Bronchus fibroblast of lung (primary cell): ENCODE measurements at places on chromosomes 3 and 15. TPM values are rescaled to one million over a fixed set of nuclear protein-coding genes. Genes with fewer than 3 reads are reported as not detected.

The PRR20G gene
- total RNA-seq: not detected in 2 replicates

The C15orf39 gene
- 4.3 and 7.4 TPM in 2 replicates for total RNA-seq

The UBAP1L gene
- total RNA-seq: under 0.01 and 0.30 TPM in 2 replicates

The CTSH gene
- 3.2 and 9.4 TPM in 2 replicates for total RNA-seq

The WDR76 gene
- total RNA-seq: 26.9 and 27.9 TPM in 2 replicates

The STRIT1 gene
- not detected in 2 replicates for total RNA-seq

The SLC15A2 gene
- 0.15 and 0.17 TPM in 2 replicates for total RNA-seq

The MUSTN1 gene
- total RNA-seq: not detected in 2 replicates

The FHIT gene
- 0.45 and 0.50 TPM in 2 replicates for total RNA-seq

The TPRG1 gene
- 0.17 TPM in 1 of 2 replicates, not detected in the other for total RNA-seq

The GOLGA8S gene
- not detected in 2 replicates for total RNA-seq

The B3GALNT1 gene
- 23.2 and 27.1 TPM in 2 replicates for total RNA-seq

The GREM1 gene
- total RNA-seq: 25.0 and 26.1 TPM in 2 replicates

The C3orf85 gene
- total RNA-seq: not detected in 2 replicates

The PPP1R14D gene
- total RNA-seq: not detected in 2 replicates

The CATSPER2 gene
- 0.15 and 0.17 TPM in 2 replicates for total RNA-seq

The SLC28A1 gene
- not detected in 2 replicates for total RNA-seq

The LRTM1 gene
- total RNA-seq: not detected in 2 replicates

The CFAP20DC gene
- 2.5 TPM in 2 replicates for total RNA-seq

The KPNA4 gene
- total RNA-seq: 17.8 and 19.5 TPM in 2 replicates

The SNX22 gene
- total RNA-seq: under 0.01 and 0.17 TPM in 2 replicates

The C3orf49 gene
- not detected in 2 replicates for total RNA-seq

The CRABP1 gene
- not detected in 2 replicates for total RNA-seq

The PLA2G4E gene
- total RNA-seq: not detected in 2 replicates

The TRIM42 gene
- not detected in 2 replicates for total RNA-seq

The CD96 gene
- total RNA-seq: not detected in 2 replicates

The PRSS50 gene
- not detected in 2 replicates for total RNA-seq

The HRG gene
- total RNA-seq: not detected in 2 replicates

The EBLN2 gene
- total RNA-seq: 0.89 and 1.0 TPM in 2 replicates

The GSK3B gene
- 22.6 and 23.0 TPM in 2 replicates for total RNA-seq

The CGNL1 gene
- total RNA-seq: under 0.01 and 0.15 TPM in 2 replicates

The OSBPL10 gene
- 5.7 and 8.2 TPM in 2 replicates for total RNA-seq

The TICRR gene
- 8.0 and 10.3 TPM in 2 replicates for total RNA-seq

The ARIH1 gene
- total RNA-seq: 15.8 and 24.4 TPM in 2 replicates

The GOLGA8T gene
- total RNA-seq: 0.15 TPM in 1 of 2 replicates, not detected in the other

The POU1F1 gene
- total RNA-seq: not detected in 2 replicates

The ARID3B gene
- total RNA-seq: 1.8 and 3.0 TPM in 2 replicates

The PRTG gene
- total RNA-seq: 3.4 and 4.2 TPM in 2 replicates

The TOP2B gene
- total RNA-seq: 43.9 and 63.9 TPM in 2 replicates

The GXYLT2 gene
- 9.4 and 15.0 TPM in 2 replicates for total RNA-seq

The AP3S2 gene
- total RNA-seq: 21.7 and 26.9 TPM in 2 replicates

The MRAS gene
- total RNA-seq: 15.0 and 15.6 TPM in 2 replicates

The CAMKV gene
- total RNA-seq: not detected in 2 replicates

The FBXO45 gene
- 4.6 and 5.2 TPM in 2 replicates for total RNA-seq

The FMN1 gene
- 4.6 and 6.7 TPM in 2 replicates for total RNA-seq

The CEP63 gene
- 17.3 and 17.4 TPM in 2 replicates for total RNA-seq

The GP9 gene
- not detected in 2 replicates for total RNA-seq
